ENCODE measurements at places on chromosomes 3 and 15.

- DNase-seq: no peak
- H3K27me3 ChIP-seq: peaks cover 3% of the 10 kb centered on the region
- H3K4me3 ChIP-seq: no peak overlapping the region
- no peaks in the 10 kb centered on the region for H3K36me3 ChIP-seq
- H3K4me1 ChIP-seq: no peaks in the 10 kb centered on the region
Observed at GRCh38 chr15:76197703-76198455, 113.4 kb downstream of the ETFA start.

- no peaks in the 10 kb centered on the region for H3K27me3 ChIP-seq
- no peak overlapping the region for H3K4me3 ChIP-seq
- no peak overlapping the region for H3K27ac ChIP-seq
- H3K36me3 ChIP-seq: no peaks in the 10 kb centered on the region
- DNase-seq: no peak
Observed at GRCh38 chr3:169344465-169344864, 319.0 kb downstream of the MECOM start.

DNA sequence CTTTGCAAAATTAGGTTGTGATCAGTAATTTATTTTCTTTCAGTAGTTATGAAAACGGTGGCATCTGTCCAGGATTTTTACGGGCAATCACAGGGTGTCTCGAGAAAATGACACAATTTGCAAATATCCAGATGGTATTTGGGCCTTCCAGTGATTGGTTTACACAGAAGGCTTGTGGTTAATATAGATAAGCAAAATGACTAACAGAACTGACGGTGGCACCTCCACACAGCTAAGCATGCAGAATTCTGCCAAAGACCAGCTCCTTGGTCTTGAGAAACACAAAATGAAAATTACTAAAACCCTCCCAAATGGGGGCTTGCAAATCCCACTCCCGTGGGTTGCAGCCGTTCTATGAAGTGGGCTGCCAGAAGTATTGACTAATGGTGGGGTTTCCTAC lies 5.5 kb downstream of the ARHGEF3 start:
- peaks cover 68% of the 10 kb centered on the region for H3K4me1 ChIP-seq
- H3K36me3 ChIP-seq: peaks cover 61% of the 10 kb centered on the region
- peak overlapping the region; percentile 81 for H3K27ac ChIP-seq
- H3K4me3 ChIP-seq: peak overlapping the region; percentile 56

GRCh38 chr3:113769551-113769950 lies 22.7 kb downstream of the ATP6V1A start:
- no peaks in the 10 kb centered on the region for H3K27me3 ChIP-seq
- no peak overlapping the region for H3K27ac ChIP-seq
- no peak for DNase-seq
- peaks cover 5% of the 10 kb centered on the region for H3K4me1 ChIP-seq
- H3K4me3 ChIP-seq: no peak overlapping the region
- no peaks in the 10 kb centered on the region for H3K36me3 ChIP-seq

- no peaks in the 10 kb centered on the region for H3K4me1 ChIP-seq
- no peak for DNase-seq
- H3K36me3 ChIP-seq: no peaks in the 10 kb centered on the region
- H3K27ac ChIP-seq: no peak overlapping the region
- H3K27me3 ChIP-seq: no peaks in the 10 kb centered on the region
Observed at GRCh38 chr3:25023876-25024275, 404.2 kb upstream of the RARB start.

DNA sequence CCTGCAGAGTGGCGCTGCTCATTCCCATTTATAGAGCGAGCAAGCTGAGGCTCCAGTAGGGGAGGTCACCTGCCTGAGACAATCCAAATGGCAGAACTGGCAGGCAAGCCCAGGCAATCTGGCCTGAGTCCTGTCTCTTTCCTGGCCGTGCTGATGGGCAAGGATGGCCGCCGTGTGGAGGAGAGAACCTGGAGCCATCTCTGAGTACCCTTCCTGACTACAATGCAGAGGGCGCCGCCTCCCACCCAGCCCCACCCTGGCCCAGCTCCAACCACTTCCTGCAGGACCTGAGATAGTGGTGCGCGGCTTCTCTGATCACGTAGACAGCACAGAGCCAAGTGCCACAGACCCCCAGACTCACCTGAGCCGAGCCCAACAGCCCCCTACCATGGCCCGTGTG lies 7.0 kb downstream of the TLR9 start:
- H3K4me3 ChIP-seq: peak overlapping the region; percentile 78
- peak; percentile 83 for DNase-seq
- H3K27me3 ChIP-seq: no peaks in the 10 kb centered on the region
- peak overlapping the region; percentile 88 for H3K27ac ChIP-seq
- peaks cover 11% of the 10 kb centered on the region for H3K36me3 ChIP-seq

- no peaks in the 10 kb centered on the region for H3K36me3 ChIP-seq
- H3K27me3 ChIP-seq: peaks cover 15% of the 10 kb centered on the region
- H3K27ac ChIP-seq: no peak overlapping the region
- no peak for DNase-seq
- H3K4me3 ChIP-seq: no peak overlapping the region
Observed at GRCh38 chr3:66195347-66195783, 25.4 kb upstream of the SLC25A26 start.

- H3K27me3 ChIP-seq: no peaks in the 10 kb centered on the region
- H3K4me3 ChIP-seq: no peak overlapping the region
Observed at GRCh38 chr3:102905811-102906210, 471.0 kb downstream of the ZPLD1 start.

DNA sequence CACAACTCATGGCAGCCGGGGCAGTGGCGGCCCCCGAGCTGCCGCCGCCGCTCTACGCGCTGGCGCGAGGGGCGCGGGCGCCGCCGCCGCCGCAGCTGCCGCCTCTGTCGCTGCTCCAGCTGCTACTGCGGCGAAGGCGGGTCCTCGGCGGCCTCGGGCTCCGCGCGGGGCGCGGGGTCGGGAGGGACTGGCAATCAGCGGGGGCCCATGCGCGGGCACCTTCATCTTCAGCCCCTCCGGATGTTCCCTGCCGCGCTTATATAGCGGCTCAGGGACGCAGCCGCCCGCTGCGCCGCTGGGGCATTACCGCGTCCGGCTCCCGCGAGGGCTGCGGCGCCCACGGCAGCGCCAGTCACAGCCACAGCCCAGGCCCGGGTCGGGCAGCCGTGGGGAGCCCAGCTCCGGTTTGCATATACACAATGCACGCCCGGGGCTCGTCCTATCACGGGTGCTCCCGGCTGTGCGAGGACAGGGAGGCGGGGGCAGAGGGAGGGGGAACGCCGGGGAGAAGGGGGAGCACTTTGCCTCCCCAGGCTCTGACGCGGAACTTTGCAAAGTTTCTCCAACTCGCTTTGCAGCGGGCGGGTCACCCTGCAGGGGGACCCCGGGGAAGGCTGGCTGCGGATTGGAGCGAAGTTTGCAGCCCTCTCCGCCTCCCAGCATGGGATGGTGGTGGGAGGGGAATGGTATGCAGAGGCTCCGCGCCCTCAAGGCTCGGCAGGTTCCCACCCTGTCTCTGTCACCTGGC lies at the start of gene VGLL3:
Gene VGLL3, minus strand, starts transcription at position 416 of the 748 bp plus-strand sequence. Its CDS starts 406 bp downstream, at position 10.
- no peak within 1 kb of the TSS for H3K27ac ChIP-seq
- peaks cover 1% of the 10 kb centered on the region for H3K4me1 ChIP-seq
- H3K27me3 ChIP-seq: peaks cover 25% of the 10 kb centered on the region
- no peak within 1 kb of the TSS for H3K4me3 ChIP-seq

DNA sequence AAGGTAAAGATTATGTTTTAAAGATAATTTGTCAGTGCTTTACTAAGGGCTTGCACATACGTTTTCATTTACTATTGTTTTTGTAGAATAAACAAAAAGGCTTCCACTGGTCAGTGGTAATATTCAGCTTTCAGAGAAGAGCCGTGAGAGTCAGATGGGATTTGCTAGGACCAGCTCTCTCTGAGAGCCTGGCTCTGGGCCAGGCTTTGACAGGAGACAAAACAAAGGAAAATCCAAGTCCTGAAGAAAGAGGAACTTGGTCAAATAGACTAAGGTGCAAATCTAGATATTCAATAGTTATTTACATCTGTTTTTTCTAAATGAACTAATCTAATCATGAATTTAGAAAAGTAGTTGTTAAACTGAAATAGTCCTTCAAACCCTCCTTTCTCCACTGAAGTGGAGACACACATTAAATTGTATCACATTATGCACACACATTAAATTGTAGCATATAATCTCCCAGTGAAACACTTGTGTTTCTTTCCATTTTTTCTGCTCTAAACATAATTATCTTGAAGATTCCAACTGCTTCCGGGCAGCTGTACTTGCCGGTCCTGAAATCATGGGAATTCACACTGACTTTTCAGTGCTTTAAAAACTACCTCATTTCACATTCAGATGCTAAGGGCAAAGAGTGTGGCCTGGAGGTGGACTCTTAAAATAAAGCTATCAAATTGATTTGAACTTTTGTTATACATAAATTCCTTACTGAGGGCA lies 55.1 kb upstream of the FILIP1L start:
- DNase-seq: no peak
- H3K36me3 ChIP-seq: peaks cover 19% of the 10 kb centered on the region
- H3K4me1 ChIP-seq: no peaks in the 10 kb centered on the region
- H3K4me3 ChIP-seq: no peak overlapping the region
- H3K27ac ChIP-seq: no peak overlapping the region
- H3K27me3 ChIP-seq: no peaks in the 10 kb centered on the region

- no peak overlapping the region for H3K4me3 ChIP-seq
- H3K4me1 ChIP-seq: no peaks in the 10 kb centered on the region
- no peak for DNase-seq
Observed at GRCh38 chr3:17398959-17399551, 343.4 kb downstream of the TBC1D5 start.

DNA sequence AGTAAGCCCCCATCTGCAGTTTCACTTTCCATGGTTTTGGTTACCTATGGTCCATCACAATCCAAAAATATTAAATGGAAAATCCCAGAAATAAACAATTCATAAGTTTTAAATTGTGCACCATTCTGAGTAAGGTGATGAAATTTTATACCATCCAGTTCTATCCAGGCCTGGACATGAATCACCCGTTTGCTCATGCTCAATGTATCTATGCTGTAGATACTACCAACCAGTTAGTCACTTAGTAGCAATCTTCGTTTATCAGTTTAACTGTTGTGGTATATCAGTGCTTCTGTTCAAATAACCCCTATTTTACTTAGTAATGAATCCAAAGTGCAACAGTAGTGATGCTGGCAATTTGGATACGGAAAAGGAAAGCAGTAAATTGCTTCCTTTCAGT lies 381.9 kb upstream of the AGTR1 start:
- no peaks in the 10 kb centered on the region for H3K36me3 ChIP-seq
- no peaks in the 10 kb centered on the region for H3K27me3 ChIP-seq
- DNase-seq: no peak
- no peak overlapping the region for H3K4me3 ChIP-seq

GRCh38 chr15:91890614-91891013 lies 37.1 kb downstream of the SLCO3A1 start:
- peaks cover 3% of the 10 kb centered on the region for H3K4me1 ChIP-seq
- no peak for DNase-seq
- H3K36me3 ChIP-seq: peaks cover 5% of the 10 kb centered on the region
- no peak overlapping the region for H3K27ac ChIP-seq

DNA sequence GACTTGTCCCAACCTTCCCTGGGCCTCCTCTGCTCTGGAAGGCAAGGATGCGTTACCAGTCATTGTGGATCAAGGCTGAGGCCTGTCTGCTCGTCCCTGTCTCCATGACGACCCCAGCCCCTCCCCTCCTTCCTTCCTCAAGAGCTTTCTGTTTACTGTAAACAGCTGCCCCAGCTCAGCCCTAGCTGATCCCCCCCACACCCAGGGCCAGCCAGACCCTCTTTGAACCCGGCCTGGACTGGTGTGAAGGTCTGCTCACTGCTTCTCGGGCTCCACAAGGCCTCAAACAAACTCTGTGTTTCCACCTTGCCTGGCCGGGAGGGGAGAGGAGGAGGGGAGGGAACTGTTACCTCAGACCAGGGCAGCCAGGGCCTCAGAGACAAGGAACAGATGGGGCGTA lies 16.9 kb downstream of the VPS18 start:
- no peak overlapping the region for H3K4me3 ChIP-seq
- peaks cover 11% of the 10 kb centered on the region for H3K4me1 ChIP-seq
- H3K27me3 ChIP-seq: no peaks in the 10 kb centered on the region

- H3K4me3 ChIP-seq: no peak overlapping the region
- no peak overlapping the region for H3K27ac ChIP-seq
- peaks cover 7% of the 10 kb centered on the region for H3K36me3 ChIP-seq
- H3K4me1 ChIP-seq: peaks cover 7% of the 10 kb centered on the region
- H3K27me3 ChIP-seq: peaks cover 10% of the 10 kb centered on the region
- DNase-seq: no peak
Observed at GRCh38 chr3:13150624-13151023, 77.4 kb upstream of the IQSEC1 start.

- no peaks in the 10 kb centered on the region for H3K4me1 ChIP-seq
- H3K4me3 ChIP-seq: no peak overlapping the region
- H3K36me3 ChIP-seq: no peaks in the 10 kb centered on the region
- H3K27ac ChIP-seq: no peak overlapping the region
- H3K27me3 ChIP-seq: no peaks in the 10 kb centered on the region
- no peak for DNase-seq
Observed at GRCh38 chr3:99418209-99418635, 220.2 kb upstream of the COL8A1 start.

DNA sequence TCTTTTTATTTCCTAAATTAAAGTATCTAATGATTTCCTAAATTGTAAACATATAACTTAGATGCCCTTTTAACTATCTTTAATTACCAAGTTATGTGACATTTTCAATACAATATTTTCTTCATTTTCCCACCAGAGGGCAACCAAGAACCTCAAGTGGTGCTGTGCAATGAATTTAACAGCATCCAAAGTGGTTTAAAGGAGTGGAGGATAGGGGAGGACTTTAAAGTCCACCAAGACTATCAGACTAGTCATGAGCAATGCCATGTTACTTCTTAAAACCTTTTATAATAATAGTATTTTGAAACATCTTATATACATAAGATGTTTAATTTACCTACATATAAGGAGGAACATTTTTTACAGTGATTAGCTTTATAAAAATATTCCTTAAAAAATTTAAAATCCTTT lies 74.4 kb downstream of the DLG1 start:
- DNase-seq: no peak
- no peaks in the 10 kb centered on the region for H3K27me3 ChIP-seq
- no peak overlapping the region for H3K27ac ChIP-seq
- H3K4me1 ChIP-seq: peaks cover 11% of the 10 kb centered on the region
- H3K36me3 ChIP-seq: peaks cover 2% of the 10 kb centered on the region
- no peak overlapping the region for H3K4me3 ChIP-seq

DNA sequence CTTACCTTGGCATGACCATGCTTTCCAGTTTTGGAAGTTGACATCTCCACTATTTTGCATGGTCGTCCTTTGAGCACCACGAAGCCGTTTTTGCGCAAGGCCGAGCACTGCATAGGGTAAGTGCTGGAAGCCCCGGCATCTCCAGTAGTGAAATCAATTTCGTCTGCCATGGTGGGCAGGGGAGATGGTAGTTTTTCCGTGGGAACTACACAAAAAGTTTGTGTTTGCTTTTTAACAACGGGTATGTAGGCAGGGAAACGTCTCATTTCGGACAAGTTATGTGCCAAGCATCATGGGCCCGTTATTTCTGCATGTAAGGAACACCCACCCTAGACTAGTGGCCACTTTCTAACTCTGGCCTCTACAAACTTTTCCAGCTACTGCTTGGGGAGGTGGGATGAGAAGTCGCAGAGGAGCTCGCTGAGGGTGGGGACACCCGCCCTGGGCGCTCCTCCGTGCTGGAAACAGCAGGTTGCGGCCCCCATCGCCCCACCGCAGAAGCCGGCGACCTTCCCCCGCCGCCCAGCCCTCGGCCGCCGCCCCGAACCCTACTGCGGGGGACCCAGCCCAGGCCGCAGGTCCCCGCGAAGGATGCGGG lies 701 bp downstream of the EIF5A2 start:
- peaks cover 13% of the 10 kb centered on the region for H3K27me3 ChIP-seq
- peaks cover 26% of the 10 kb centered on the region for H3K4me1 ChIP-seq
- peak overlapping the region; percentile 91 for H3K27ac ChIP-seq
- H3K4me3 ChIP-seq: peak overlapping the region; percentile 89
- peaks cover 11% of the 10 kb centered on the region for H3K36me3 ChIP-seq
- no peak for DNase-seq

- H3K27ac ChIP-seq: no peak overlapping the region
- no peak overlapping the region for H3K4me3 ChIP-seq
- H3K4me1 ChIP-seq: peaks cover 2% of the 10 kb centered on the region
- peaks cover 43% of the 10 kb centered on the region for H3K27me3 ChIP-seq
- H3K36me3 ChIP-seq: no peaks in the 10 kb centered on the region
Observed at GRCh38 chr15:44215594-44215993, 20.5 kb upstream of the FRMD5 start.

All from activated CD8-positive, alpha-beta memory T cell treated with anti-CD3 and anti-CD28 coated beads, Interleukin-2, amount 10 ng/mL, durations not matched to agents 7 days and 5 days (primary cell).